Stimulated activated CD8-positive, alpha-beta memory T cell treated with anti-CD3 and anti-CD28 coated beads, Interleukin-7, amount 100 ng/mL, for 48 hours (primary cell): ENCODE measurements at places on chromosomes 3 and 15.

DNA sequence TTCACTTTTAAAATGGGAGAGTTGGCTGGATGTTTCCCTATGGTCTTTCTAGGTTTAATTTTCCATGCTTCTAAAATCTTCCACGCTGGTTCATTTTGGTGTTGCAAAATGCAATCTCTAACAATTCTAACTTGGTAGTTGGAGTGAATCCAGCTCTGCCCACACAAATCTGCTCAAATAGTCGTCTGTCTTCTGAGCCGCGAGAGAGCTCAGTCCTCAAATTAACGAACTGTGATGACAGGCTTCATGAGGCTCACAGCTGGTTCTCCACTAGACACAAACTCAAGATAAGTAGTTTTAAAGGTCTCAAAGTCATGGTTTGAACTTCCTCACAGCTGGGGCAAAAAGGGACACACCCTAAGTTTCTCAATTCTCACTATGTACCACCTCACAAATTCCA is 178.6 kb upstream of the LYSMD4 start:
- no peak for DNase-seq

- DNase-seq: no peak
Observed at GRCh38 chr3:117726776-117727175, 1017.2 kb downstream of the TUSC7 start.

DNA sequence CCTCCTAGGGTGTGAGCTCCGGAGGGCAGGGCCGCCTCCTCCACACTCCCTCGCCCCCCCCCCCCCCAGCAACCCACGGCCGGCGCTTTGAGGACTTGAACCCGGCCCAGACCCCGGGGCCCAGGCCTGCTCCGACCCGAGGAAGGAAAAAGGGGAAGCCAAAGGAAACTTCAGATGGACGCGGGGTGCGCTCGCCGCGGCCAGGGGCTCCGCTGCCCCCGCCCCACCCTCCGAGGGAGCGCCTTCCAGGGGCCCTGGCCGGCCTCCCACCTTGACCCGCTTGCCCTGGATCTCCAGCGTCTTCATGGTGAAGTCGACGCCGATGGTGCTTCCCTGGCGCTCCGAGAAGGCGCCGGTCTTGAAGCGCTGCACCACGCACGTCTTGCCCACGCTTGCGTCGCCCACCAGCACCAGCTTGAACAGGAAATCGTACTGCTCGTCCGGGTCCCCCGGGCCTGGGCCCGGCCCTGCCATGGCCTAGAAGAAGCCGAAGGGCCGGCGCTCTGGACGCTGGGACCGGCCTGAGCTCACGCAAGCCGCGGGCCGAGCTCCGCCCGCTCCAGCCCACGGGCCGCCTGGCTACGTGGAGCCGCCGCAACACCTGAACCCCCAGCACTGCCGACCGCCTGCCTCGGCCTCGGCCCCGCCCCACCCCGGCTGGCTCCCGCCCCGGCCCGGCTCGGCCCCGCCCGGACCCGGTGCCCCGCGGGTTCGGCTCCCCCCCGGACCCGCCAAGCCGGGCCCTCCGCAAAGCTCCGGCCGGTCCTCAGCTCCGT is 400 bp downstream of the RAB43 start:
- no peak for DNase-seq

DNA sequence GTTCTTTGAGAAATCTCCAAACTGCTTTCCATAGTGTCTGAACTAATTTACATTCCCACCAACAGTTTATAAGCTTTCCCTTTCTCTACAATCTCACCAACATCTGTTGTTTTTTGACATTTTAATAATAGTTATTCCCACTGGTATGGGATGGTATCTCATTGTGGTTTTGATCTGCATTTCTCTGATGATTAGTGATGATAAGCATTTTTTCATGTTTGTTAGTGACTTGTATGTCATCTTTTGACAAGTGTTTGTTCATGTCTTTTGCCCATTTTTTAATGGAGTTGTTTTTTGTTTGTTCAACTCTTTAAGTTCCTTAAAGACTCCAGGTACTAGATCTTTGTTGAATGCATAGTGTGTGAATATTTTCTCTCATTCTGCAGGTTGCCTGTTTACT is 116.6 kb upstream of the TSC22D2 start:
- no peak for DNase-seq

- no peak for DNase-seq
Observed at GRCh38 chr3:97954228-97954827, 17.9 kb downstream of the RIOX2 start.

GRCh38 chr3:188974856-188975599 is 196.7 kb upstream of the TPRG1 start:
- no peak for DNase-seq

DNA sequence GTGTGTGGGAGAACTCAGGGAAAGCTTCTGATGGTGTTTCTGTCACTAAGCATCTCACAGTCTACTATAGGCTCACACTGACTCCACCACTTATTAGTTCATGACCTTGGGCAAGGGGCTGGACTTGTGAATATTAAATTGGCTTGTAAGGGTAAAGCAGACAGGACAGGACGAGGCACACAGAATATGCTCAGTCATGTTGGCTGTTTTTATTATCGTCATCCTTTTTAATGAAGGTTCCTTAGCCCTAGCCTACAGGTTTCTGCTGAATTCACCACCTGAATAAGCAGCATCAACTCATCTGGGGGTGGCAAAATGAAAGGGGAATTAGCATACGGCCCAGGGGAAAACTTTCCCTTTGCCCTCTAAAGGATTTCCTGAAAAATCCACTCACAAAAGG is 39.6 kb upstream of the LIPC start:
- DNase-seq: no peak

DNA sequence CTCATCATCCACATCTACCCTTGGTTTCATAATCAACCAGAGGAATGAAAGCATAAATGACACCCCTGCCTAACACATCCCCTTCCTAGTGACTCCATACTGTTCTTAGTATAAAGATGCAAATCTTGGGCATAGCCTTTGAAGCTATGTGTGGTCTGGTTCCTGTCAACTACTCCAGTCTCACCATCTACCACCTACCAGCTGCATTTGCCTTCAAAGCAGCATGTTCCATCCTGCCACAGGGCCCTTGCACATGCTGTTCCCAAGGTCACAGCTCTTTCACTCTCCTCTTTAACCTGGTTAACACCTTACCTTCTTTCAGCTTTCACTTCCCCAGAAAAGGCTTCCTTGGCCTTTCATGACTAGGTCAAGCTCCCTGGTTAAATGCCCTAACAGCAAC is 62.3 kb upstream of the ARHGEF3 start:
- DNase-seq: peak; percentile 37

DNA sequence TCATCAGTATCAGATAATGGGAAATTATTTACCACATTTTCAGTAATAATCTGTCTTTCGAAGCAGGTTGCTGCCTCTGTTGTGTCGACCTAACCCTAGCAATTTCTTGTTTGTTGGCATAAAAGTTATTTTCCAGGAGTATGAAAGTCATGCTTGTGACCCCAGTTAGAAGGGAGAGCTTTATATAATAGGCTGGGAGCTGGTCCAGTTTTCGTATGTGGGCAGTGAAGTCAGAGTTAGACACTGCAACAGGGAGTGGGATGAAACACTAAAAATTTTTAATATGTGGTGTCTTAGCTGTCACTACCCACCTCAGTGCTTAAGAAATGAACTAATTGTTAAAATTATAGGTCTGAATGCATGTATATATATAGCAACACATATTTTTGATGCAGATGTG is 348.5 kb downstream of the FEZF2 start:
- no peak for DNase-seq

GRCh38 chr3:17030438-17030837 is 145.7 kb downstream of the PLCL2 start:
- DNase-seq: no peak

DNA sequence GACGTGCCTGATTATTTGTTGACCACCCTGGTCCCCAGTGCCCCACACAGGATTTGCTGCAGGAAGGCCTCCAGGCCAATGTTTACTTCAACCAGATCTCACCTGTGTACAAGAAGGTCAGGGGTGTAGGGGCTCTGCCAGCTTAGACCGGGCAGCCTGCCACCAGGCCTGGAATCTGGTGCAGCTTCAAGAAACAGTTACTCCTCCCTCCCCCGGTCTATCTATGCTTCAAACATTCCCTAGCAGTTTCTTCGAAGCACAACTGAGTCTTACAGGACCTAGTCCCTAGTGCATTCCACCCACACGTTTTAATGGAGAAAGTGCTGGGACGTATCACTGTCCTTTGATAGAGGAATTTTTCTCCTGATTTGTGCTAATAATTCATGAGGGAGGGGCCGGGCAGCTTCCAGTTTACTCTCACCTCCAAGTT is 8.0 kb downstream of the SH3BP5 start:
- no peak for DNase-seq

DNA sequence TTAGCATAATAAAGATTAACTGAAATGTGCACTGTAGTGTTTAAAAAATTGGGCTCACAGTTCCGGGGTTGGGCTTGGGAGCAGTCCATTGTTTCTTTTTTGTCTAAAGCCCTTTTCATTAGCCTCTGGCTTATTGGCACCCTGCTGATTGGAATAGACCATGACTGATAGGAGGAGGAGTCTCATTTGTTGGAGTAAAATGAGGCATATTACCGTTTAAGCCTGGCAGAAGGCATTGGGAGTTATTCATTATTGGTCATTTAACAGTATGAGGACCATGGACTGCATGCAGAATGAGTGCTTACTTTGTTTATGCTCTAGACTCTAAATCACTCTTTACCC is 139.0 kb upstream of the CGNL1 start:
- no peak for DNase-seq

DNA sequence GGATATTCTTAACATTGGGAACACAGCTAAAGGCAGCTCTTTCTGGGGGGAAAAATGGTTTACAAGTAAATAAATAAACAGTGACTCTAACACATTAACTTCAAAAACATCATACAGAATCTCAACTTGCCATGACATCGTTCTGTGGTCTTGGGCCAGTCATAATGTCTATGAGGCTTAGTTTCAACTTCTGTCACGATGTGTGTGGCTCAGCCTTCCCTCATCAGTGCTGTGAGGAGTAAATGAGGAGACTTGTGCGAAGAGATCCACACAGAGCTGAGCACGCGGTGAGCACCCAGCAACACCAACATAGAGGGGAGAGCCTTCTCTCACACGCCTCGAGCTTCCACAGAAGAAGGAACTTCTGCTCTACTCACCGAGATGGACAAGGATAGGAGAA is 49.0 kb downstream of the DZIP1L start:
- DNase-seq: peak; percentile 24

DNA sequence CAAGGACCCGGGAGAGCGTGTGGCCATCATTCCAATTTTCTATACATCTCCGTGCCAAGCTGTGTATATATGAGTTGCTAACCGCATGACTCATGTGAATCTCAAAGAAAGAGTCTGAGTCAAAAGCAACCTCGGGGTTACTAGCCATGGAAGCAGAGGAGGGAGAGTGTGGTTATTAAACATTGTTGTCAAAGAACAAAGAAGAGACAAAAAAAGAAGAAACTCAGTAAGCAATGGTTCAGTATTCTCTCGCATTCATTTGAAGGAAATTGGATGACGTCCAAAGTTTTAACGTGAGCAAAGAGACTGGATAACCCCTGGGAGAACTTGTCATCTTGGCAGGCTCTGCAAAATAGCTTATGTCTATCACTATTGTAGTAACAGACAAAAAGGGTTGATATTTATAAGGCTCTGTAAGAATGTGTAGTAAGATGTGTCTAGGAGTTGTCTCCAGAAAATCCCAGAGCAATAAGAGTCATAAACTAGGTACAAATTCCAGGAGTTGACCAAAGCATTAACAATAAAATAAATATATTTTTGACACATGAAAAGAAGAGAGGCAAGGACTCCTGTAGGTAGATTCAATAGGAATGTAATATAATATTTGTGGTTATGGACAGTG is 52.8 kb upstream of the GRM7 start:
- no peak for DNase-seq

DNA sequence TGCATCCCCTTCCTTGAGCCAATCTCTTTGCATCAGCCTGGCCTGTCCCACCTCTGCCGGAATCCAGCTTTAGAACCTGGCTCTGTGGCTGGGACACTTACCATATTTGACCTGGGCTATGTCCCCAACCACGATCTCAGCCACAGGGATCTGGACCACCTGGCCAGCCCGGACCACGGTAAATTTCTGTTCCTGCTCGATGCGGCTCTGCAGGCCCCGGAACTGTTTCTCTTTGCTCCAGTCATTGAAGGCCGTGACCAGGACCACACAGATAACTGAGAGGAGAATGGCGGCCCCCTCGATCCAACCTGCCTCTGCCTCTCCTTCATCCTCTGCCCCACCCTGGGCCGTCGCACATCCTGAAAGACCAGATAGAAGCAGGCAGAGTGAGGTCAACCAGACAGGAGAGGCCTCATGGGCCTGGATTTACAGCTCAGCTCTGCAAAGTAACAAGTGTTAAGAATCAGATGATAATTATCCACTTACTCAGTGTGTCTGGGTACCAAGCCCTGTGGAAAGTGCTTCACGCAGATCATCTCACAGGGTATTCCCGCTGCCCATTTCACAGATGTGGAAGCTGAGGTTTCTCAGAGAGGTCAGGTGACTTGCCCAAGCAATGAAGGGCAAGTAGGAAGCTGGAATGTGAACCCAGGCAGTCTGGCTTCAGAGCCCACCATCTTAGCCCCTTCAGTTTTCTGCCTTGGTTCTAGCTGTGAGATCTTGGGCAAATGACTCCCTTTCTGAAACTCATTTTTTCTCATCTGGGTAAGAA is 81.3 kb upstream of the SEC13 start:
- DNase-seq: no peak

DNA sequence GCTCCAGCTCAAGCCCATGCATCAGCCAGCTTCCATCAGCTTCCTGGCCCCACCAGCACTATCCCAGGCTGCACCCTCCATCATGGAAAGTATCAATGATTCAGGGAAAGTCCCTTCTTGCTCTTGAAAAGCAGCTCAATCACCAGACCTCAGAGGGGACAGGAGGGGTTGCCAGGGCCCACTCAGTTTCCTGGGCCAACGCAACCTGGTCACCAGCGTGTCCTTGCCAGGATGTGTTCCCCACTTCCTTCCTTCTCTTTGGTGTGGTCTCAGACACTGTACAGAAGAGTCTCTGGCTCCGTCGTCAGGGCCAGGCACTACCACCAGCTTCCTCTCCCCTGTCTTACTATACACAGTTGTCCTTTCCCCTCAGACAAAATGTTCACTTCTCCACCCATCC is 3.0 kb downstream of the HDC start:
- DNase-seq: no peak

GRCh38 chr15:79049416-79049815 is 41.2 kb downstream of the RASGRF1 start:
- no peak for DNase-seq

- DNase-seq: no peak
Observed at GRCh38 chr3:7978087-7978422, 523.6 kb upstream of the LMCD1 start.

DNA sequence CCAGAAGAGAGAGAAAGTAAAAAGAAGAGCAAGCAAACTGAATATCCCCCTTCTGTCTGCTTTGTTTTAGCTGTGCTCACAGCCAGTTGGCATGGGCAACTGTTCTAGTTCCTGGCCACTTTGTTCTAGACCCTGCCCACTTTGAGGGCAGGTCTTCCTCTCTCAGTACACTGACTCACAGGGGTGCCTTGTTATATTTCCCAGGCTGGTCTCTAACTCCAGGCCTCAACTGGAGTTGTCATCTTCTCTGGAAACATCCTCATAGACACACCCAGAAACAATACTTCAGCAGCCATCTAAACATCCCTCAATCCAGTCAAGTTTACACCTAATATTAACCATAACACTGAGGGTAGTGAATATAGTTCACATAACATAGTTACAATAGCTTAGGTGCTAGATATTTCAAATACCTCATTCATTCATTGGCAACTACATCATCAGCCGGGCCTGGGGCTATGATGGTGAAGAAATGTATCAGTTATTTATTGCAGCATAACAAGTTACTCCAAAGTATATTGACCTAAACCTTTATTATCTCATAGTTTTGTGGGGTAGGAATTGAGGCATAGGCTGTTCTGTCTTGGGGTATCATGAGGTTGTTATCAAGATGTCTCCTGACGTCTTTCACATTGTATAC is 106.0 kb downstream of the UBE2E2 start:
- no peak for DNase-seq
